CD4-positive, alpha-beta memory T cell (primary cell): ENCODE measurements at places on chromosomes 5 and 9.

DNA sequence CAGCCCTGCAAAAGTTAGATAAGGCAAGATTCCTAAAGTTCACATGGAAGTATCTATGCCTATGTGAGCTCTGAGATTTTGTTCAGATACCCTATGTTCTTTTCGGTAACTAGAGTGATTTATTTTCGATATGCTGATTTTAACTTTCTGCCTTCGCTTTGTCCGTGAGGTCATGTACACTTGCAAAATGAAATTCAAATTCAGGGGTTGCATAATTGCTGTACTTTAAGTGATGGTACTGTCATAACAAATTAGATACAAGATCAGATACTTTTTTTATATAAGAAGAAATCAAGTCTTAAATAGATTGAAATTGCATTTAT, 350 bp upstream of the ECPAS start:
- DNase-seq = no peak

- DNase-seq = peak; percentile 2
These were observed 350.8 kb downstream of the DMRT2 start for GRCh38 chr9:1400983-1401382.

DNA sequence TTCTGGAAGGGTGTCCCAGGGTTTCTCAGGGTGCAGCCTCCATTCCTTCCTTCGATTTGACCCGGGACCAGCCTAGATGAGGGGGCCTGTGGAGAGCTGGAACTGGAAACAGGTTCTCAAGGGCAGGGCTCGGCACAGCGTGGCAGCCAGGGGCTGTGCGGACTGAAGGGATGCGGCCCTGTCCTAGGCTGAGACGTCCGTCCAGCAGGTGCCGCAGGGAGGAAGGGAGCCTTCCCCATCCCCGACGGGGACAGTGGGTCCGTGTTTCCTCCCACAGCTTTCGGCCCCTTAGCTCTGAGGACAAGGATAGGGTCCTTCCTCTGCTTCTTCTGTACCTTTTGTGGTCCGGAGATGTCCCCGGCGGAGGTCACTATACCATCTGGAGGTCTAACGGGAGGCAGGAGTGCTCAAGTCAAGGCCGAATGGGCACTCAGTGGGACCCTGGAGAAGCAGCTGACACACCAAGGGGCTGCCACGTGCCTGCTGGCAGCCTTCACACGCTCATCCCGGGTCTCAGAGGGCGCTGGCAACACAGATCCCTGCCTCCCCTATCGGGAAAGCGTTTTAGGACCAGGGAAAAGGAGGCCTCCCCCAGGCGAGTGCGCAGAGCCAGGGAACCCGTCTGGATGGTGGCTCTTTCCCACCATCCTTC, 49.9 kb downstream of the USP20 start:
- peak; percentile 29 for DNase-seq

DNA sequence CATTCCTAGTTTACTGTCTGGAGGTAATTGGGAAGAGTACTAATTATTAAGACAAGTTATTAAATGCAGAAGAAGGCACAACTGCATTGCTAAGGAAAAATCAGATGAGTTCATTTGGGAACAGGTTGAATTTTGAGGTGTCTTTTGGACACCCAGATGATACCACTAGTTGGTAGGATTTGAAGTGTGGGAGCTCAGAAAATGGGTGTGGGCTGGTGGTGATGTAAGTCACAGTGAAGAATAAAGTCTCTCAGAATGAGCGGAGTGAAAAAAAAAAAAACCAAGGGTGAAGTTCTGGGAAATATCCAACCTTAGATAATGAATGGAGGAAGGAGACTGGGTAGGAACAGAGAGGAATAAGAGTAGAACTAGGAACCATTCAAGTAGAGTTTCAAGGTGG, 35.6 kb upstream of the MYORG start:
- no peak for DNase-seq

GRCh38 chr9:113522419-113522818, 58.9 kb downstream of the RGS3 start:
- no peak for DNase-seq

DNA sequence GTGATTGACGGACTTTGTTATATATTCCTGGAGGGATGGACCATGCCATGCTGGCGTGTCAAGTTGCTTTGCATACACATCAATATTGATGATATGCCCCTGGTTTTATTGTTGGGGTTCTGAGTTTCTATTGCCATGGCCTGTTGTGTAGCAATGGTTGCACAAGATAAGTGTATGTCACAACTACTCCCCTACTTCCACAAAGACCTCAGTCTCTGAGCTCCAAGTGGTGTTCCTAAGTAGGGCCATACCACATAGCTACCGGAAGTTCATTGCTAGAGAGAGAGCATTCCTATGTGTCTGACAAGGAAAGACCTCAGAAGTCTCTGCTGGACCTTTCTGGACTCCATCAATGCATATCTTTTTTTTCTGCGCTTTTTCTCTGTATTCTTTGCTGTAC, 19.8 kb downstream of the TXNDC8 start:
- no peak for DNase-seq

DNA sequence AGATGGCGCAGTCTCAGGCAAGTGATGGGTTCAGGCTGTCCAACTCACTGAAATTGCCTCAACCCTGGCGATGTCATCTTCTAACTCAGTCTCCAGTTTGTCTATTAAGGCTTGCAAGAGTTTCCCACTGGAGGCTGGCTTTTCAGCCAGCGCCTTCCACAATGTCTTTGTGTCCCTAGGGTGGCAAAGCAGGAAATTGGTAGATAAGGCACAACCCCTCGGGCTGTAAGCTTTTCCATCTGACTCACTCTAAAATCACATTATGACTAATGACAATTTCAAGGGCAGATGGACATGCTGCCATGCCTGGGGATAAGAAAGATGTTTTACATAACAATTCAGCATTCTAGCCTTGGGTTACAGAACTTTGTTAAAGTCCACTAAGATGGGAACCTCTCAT, 61.9 kb downstream of the MROH2B start:
- DNase-seq = no peak

- DNase-seq = no peak
These were observed 477.6 kb downstream of the TLE1 start for GRCh38 chr9:81211741-81212140.

DNA sequence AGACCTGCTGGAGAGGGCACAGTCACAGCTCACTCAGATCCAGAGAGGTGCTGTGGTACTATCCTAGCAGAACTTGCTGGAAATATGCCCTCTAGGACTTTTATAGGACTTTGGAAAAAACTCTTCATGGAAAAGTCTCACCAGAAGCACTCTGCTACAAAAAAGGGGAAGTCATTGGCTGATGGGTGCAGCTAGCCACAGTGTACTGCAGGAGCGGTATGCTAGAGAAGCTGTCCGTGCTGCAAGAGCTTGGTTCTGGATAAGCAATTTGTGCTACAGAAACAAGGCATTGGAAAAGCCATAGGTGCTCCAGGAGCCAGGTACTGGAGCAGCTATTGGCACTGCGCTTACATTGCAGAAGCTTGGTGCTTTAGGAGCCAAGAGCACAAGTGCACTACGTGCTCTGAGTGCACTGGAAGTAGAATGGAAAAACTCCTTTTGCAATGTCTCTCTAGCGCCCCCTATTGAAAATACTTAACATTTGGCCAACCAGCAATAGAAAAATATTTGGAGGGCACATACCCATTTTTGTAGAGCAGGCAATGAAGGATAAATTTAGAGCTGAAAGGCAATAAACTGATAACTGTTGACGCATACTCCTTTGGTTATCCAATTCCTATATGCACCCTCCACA, 83.4 kb downstream of the MEGF10 start:
- DNase-seq = no peak

- DNase-seq = no peak
These were observed 59.8 kb upstream of the NFIB start for GRCh38 chr9:14373706-14374105.

- DNase-seq = no peak
These were observed 53.0 kb downstream of the GADD45G start for GRCh38 chr9:89657765-89658164.

DNA sequence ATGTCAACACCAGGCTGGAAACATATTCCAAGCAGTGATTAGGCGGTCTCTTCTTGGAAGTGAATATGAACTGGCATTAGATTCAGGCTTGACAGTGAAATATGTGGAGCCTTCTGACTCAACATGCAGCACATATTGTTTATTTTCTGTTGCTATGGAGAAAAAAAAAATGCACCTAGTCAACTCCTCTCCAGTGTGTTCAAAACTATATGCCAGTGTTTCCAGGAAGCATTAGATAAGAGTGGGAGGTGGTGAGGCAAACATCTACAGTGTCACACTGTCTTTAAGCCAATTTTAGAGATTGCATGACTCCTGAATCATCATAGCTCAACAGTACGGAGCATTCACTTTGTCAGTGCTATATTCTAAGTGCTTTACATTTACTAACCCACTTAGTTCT, 117.9 kb downstream of the HCN1 start:
- no peak for DNase-seq

GRCh38 chr5:167866797-167867196, 424.6 kb upstream of the WWC1 start:
- no peak for DNase-seq

DNA sequence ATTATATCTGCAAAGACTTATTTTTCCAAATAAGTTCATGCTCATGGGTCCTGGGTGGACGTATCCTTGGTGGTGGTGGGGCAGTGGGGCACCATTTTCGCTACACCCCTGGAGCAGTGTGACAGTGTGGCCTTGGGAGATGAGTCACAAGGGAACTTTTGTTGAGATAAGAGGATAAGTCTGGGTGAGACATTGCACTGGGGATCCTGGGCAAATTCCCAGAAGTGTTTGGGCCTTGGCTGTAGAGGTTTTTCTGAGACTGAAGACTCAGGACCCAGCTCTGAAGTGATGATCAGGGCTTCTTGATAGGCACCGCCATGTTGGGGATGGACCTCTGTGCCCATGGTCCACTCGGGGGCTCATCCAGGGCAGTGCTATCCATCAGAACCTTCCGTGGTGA, 149.4 kb downstream of the MACROH2A1 start:
- DNase-seq = no peak

DNA sequence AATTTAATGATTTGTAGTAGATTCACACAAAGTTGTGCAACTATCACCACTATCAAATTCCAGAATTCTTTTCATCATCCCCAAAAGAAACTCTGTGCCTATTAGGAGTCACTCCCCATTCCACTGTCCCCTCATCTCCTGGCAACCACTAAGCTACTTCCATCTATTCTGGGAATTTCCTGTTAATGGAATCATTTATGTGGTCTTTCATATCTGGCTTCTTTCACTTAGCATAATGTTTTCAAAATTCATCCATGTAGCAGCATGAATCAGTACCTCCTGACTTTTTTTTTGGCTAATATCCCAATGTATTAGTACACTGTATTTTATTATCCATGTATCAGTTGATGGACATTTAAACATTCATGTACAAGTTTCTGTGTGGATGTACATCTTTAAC, 157.6 kb downstream of the TTC39B start:
- no peak for DNase-seq

GRCh38 chr5:181198905-181199519, 6.0 kb downstream of the TRIM7 start:
- no peak for DNase-seq

DNA sequence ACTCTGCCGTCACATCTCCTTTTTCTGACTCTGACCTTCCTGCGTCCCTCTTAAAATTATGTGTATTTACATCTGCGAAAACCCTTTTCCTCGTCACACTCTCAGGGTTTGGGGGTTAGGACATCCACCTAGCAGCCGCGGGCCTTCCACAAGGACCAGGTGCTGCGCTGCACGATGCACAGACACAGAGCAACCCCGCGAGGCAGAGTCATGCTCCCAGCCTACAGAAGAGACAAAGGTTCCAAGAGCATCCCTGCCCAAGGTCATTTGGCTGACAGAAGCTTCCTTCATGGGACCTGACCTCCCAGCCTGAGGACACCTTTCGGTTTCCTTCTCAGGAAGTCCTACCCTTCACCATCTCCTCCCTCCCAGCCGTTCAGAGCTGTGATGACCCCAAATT, 118.6 kb upstream of the SARDH start:
- DNase-seq = no peak

DNA sequence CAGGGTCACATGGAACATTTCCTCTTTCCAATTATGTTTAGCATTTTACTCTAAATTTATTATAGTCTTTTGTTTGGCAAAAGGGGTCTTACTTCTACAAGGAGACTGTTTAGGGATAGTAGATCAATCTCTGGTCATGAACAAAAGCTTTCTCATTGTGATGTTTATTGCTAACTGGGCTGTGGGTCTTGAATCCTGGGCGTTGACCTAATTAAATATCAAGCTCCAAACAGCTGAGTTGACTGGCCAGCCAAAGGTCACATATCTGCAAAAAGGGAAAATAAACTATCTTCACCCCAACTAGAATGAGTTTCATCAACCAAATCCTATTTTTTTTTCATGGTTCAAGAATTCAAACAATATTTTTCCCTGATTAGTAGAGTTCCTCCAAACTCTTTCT, 245.4 kb upstream of the TUT7 start:
- DNase-seq = no peak

DNA sequence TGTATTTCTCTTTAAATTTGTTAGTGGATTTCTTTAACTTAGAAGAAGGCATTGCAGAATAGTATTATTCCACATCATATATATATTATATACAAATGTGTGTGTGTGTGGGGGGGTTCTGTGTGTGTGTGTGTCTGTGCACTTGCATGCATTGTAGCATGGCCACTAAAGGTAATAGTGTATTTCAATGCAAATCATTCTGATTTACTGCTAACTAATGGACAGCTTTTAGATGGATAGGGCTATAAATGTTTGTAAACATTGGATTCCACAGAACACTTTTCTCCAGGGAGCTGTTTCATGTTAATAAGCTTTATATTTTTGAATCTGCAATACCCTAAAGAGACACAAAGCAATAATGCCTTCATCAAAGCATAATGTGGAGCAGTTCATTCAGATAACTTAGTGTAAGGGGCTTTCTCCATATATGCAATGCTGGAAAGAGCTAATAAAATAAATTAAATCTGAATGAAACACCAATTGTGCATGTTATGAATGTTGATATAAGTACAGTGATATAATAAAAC, 496.7 kb upstream of the CDH9 start:
- no peak for DNase-seq

- DNase-seq = no peak
These were observed 37.9 kb upstream of the DPYSL3 start for GRCh38 chr5:147547730-147548129.

DNA sequence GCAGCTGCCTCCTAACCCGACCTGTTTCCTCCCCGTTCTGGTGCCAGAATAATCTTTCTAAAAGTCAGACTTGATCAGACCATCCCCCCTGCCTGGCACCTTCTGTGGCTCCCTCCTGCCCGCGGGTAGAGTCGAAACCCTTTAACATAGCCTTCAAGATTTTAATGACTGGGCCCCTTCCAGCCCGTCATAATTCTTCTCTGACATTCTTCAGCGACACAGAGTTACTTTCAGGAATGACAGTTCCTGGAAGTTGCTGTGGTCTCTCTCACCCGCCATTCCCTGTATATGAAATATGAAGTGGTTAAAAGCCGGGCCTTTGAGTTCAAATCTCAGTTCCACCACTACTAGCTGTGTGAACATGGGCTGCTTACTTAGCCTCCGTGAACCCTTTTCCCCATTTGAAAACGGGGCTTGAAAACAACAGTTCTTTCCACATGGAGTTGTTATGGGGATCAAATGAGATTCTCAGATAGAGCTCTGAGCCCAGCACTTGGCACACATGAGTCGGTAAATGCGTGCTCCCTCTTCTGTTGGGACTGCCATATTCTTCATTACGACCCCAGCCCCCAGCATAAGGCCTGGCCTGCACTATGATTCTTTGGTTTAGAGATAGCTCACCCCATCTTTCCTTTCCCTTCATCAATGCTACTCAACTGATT, 737 bp downstream of the NANS start:
- no peak for DNase-seq
